ENCODE measurements at places on chromosomes 12 and 14. TPM values are rescaled to one million over a fixed set of nuclear protein-coding genes. Genes with fewer than 3 reads are reported as not detected.

GRCh38 chr14:61518403-61518802 is 176.9 kb upstream of the HIF1A start:
- H3K4me1 ChIP-seq: no peaks in the 10 kb centered on the region
- no peak overlapping the region for H3K4me3 ChIP-seq
- peak overlapping the region; percentile 39 for H3K27ac ChIP-seq
- no peak for DNase-seq

DNA sequence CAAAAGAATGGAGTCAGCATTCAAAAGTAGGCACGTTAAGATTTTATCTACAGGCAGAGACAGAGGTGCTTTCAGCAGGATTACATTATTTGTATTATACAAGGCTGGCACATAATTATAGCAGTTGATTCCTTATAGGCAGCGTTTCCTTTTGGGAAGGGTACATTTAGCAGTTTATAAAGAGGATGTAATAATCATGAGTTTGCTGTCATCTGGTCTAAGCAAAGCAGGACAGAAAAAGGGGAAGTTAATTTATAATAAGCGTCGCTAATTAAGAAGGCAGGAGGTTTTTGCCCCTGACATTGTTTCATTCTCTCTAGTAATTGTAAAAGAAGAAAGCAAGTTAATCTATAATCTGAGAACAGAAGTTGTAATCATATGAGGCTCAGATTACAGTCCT is 259.9 kb upstream of the MDGA2 start:
- no peak overlapping the region for H3K27ac ChIP-seq
- no peaks in the 10 kb centered on the region for H3K27me3 ChIP-seq
- no peaks in the 10 kb centered on the region for H3K4me1 ChIP-seq
- no peaks in the 10 kb centered on the region for H3K36me3 ChIP-seq
- no peak for DNase-seq

GRCh38 chr12:59066445-59066844 is 146.1 kb upstream of the LRIG3 start:
- H3K27me3 ChIP-seq: no peaks in the 10 kb centered on the region
- H3K4me3 ChIP-seq: no peak overlapping the region
- no peak for DNase-seq
- H3K36me3 ChIP-seq: no peaks in the 10 kb centered on the region

GRCh38 chr12:127648321-127648720 is 618.6 kb upstream of the TMEM132C start:
- no peaks in the 10 kb centered on the region for H3K27me3 ChIP-seq
- no peaks in the 10 kb centered on the region for H3K36me3 ChIP-seq
- no peak overlapping the region for H3K4me3 ChIP-seq
- no peak for DNase-seq

GRCh38 chr12:80192087-80192486 is 92.8 kb downstream of the OTOGL start:
- no peak for DNase-seq
- no peak overlapping the region for H3K4me3 ChIP-seq
- no peaks in the 10 kb centered on the region for H3K27me3 ChIP-seq
- H3K27ac ChIP-seq: peak overlapping the region; percentile 37
- no peaks in the 10 kb centered on the region for H3K4me1 ChIP-seq

DNA sequence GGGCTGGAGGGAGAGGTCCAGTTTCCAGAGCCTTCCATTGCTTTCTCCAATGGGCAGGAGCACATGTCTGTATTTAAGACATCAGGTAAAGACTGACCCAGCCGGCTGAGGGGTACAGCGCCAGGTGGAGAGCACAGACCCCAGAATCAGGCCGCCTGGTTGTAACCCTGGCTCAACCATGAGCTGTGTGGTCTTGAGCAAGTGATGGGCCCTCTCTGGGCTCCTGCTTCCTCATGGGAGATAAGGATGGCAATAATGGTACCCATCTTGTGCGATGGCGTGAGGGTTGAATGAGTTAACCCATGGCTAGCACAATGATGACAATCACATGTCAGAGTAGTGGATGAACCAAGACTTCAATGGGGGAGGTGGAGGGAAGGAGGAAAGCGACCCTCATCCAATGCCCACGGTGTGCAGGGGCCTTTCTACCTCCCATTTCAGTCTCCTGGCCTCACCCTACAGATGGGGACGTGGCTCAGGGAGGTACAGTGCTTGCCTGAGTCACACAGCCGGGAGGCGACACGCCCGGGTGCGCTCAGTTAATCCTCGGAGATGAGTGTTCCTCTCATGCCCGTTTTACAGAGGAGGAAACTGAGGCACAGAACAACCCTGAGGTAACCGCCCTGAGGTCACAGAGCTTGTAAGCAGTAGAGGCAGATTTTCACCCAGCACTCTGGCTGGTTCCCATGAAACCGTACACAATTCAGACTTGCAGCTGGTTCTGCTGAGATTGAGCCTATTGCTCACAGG is 163.9 kb downstream of the RBM19 start:
- no peaks in the 10 kb centered on the region for H3K27me3 ChIP-seq
- no peak overlapping the region for H3K27ac ChIP-seq
- H3K36me3 ChIP-seq: no peaks in the 10 kb centered on the region
- no peaks in the 10 kb centered on the region for H3K4me1 ChIP-seq

GRCh38 chr12:50788561-50788960 is 24.7 kb downstream of the ATF1 start:
- no peak overlapping the region for H3K4me3 ChIP-seq
- H3K36me3 ChIP-seq: no peaks in the 10 kb centered on the region
- H3K27ac ChIP-seq: no peak overlapping the region
- H3K4me1 ChIP-seq: no peaks in the 10 kb centered on the region
- no peaks in the 10 kb centered on the region for H3K27me3 ChIP-seq

GRCh38 chr12:65899241-65899640 is 75.0 kb downstream of the HMGA2 start:
- no peaks in the 10 kb centered on the region for H3K4me1 ChIP-seq
- no peaks in the 10 kb centered on the region for H3K36me3 ChIP-seq
- DNase-seq: no peak
- H3K4me3 ChIP-seq: no peak overlapping the region
- no peak overlapping the region for H3K27ac ChIP-seq
- no peaks in the 10 kb centered on the region for H3K27me3 ChIP-seq

The B4GALNT3 gene
- total RNA-seq: 29.0 TPM

The RASSF8 gene
- total RNA-seq: 67.4 TPM
